Testis (tissue), 5 donors: ENCODE measurements at places on chromosomes 2 and 18.

DNA sequence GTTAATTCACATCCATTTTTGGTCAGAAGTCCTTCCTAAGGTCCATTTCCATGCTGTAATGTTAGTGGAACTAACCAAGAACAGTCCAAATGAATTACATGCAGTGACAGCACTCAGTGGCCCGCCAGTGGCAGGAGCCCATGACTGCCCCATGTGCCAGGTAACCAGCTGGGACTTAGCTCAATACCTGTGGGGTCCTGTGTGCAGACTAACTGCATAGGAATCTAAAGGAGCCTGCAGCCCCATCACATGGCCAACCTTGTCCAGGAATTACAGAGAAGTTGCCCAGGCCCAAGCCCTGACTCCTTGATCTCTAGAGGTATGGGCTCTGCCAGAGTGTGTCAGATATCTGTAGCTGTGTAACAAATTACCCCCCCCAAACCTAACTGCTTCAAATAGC is 35.4 kb upstream of the GPR17 start:
- no peaks in the 10 kb centered on the region for H3K36me3 ChIP-seq
- H3K27ac ChIP-seq: no peak overlapping the region
- H3K4me3 ChIP-seq: no peak overlapping the region
- no peaks in the 10 kb centered on the region for H3K4me1 ChIP-seq

- H3K27me3 ChIP-seq: no peaks in the 10 kb centered on the region
- no peak overlapping the region for H3K27ac ChIP-seq
- peaks cover 53% of the 10 kb centered on the region for H3K4me1 ChIP-seq
- H3K4me3 ChIP-seq: no peak overlapping the region
These were observed 5.8 kb downstream of the GAD1 start for GRCh38 chr2:170822290-170823087.

DNA sequence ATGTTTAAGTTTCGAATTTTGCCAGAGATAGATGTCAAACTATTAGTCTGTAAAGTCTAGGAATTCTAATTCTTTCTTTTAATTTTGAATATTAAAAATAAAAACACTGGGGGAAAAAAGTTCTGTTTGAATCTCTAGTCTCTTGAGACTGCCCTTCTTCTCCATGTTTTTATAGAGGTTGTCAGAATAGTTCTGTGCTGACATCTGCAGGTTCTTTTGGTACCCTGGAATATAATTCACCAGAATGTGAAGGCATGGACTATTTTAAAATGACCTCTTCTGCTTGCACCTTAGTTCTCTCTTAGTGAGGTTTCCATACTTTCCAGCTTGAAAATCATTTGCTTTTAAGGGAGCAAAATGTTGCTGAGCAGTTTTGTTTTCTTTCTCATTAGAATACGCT is 121.0 kb upstream of the MSTN start:
- H3K4me3 ChIP-seq: no peak overlapping the region
- no peaks in the 10 kb centered on the region for H3K27me3 ChIP-seq
- H3K36me3 ChIP-seq: no peaks in the 10 kb centered on the region
- no peak for DNase-seq

DNA sequence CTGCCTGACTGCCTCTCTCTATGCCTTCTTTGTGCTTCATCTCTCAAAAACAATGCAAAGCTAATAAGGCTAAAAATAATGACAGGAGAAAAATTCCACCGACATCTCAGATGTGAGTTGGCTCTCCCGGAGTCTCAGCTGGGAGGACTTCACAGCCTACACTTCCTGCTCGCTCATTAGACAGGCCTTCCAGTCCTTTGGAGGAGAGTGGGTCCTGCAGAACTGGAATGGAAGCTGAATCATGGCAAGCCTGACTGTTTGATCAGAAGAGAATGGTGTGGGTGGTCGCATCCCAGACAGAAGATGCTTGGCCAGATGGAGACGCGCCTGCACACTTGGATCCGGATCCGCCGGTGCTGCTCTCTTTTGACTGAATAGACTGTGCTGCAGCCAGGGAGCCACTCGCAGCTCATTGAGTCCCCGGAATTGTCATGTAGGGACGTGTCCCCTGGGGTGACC is 49.7 kb downstream of the TRIB2 start:
- H3K27me3 ChIP-seq: no peaks in the 10 kb centered on the region
- no peaks in the 10 kb centered on the region for H3K4me1 ChIP-seq
- no peak overlapping the region for H3K27ac ChIP-seq

- H3K27me3 ChIP-seq: no peaks in the 10 kb centered on the region
- H3K36me3 ChIP-seq: no peaks in the 10 kb centered on the region
- H3K4me3 ChIP-seq: no peak overlapping the region
- no peak overlapping the region for H3K27ac ChIP-seq
- DNase-seq: no peak
These were observed 184.9 kb upstream of the PARD3B start for GRCh38 chr2:204360218-204361007.

DNA sequence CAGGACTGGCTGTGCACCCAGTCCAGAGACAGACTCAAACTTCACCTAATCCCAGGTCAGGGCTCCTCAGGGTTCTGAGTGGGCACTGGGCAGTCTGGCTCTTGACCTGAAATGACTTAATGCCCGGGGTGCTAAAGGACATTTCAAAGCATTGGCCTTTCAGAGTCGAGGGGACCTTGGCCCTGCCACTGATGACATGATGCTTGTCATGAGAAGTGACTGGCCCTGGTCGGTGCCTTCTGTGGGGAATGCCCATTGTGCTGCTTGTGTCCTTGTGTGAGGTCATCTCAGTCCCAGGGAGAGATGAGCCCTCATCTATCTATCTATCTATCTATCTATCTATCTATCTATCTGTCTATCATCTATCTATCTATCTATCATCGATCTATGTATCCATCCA is 81.3 kb downstream of the CTAGE1 start:
- DNase-seq: no peak
- no peaks in the 10 kb centered on the region for H3K36me3 ChIP-seq
- H3K4me3 ChIP-seq: no peak overlapping the region
